ENCODE measurements at places on chromosomes 4 and X.

- no peak for DNase-seq
Observed at GRCh38 chr4:168398589-168398988, 80.0 kb upstream of the DDX60 start.

GRCh38 chr4:139530833-139531427, 25.1 kb downstream of the SETD7 start:
- DNase-seq: no peak

- no peak for DNase-seq
Observed at GRCh38 chr4:147789596-147789995, 57.7 kb downstream of the ARHGAP10 start.

GRCh38 chrX:123803331-123803983, 56.4 kb upstream of the XIAP start:
- DNase-seq: peak; percentile 89

- no peak for DNase-seq
Observed at GRCh38 chr4:2924765-2925301, 38.4 kb downstream of the NOP14 start.

DNA sequence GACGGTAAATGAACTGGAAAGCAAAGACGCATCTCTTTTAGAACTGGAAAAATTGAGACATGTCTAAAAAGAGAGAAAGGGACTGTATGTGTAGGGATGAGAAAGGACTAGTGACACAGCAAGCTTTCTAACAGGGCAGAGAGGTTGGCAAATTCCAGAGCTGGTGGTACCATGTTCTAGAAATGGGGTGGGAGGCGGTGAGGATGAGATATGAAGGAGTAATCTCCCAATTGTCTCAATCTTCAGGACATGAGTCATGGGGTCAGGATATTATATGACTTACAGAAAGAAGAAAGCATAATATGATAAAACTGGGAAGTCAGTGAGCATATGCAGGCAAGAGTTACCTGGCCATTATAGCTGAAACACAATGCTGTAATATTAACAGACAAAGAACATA, 14.2 kb downstream of the TAB3 start:
- DNase-seq: no peak
